Vein endothelial cell (primary cell): ENCODE measurements at places on chromosomes 12 and 14. TPM values are rescaled to one million over a fixed set of nuclear protein-coding genes. Genes with fewer than 3 reads are reported as not detected.

Gene LRFN5
- total RNA-seq, result 0.10 TPM in 1 of 2 replicates, not detected in the other

Gene WASHC4
- 132 and 163 TPM in 2 replicates for total RNA-seq

Gene NEUROD4
- not detected in 2 replicates for total RNA-seq

Gene PRDM4
- 45.7 and 50.1 TPM in 2 replicates for total RNA-seq

Gene POTEG
- total RNA-seq, result not detected in 2 replicates

Gene GNG2
- 8.2 and 18.2 TPM in 2 replicates for total RNA-seq

Gene NTN4
- 288 and 387 TPM in 2 replicates for total RNA-seq

Gene PMEL
- total RNA-seq, result 1.3 and 2.1 TPM in 2 replicates

Gene KRT1
- total RNA-seq, result not detected in 2 replicates

Gene KLHL33
- total RNA-seq, result not detected in 2 replicates

Gene HOXC9
- under 0.01 and 0.19 TPM in 2 replicates for total RNA-seq

Gene CCDC175
- not detected in 2 replicates for total RNA-seq

Gene DCAF4
- 10.1 and 12.5 TPM in 2 replicates for total RNA-seq

Gene BRF1
- total RNA-seq, result 49.3 and 56.0 TPM in 2 replicates

Gene CLEC4C
- total RNA-seq, result not detected in 2 replicates

Gene GNB3
- 2.6 and 2.9 TPM in 2 replicates for total RNA-seq

Gene ZDHHC22
- total RNA-seq, result under 0.01 TPM in 1 of 2 replicates, not detected in the other

Gene FAM186B
- total RNA-seq, result 0.48 and 0.65 TPM in 2 replicates

Gene LAG3
- 0.10 and 0.33 TPM in 2 replicates for total RNA-seq

Gene TAS2R14
- 2.3 and 4.0 TPM in 2 replicates for total RNA-seq

Gene CIROP
- not detected in 2 replicates for total RNA-seq

Gene SLC17A8
- total RNA-seq, result not detected in 2 replicates

Gene MYF5
- not detected in 2 replicates for total RNA-seq

Gene RDH11
- total RNA-seq, result 73.8 and 94.1 TPM in 2 replicates

Gene PLXNC1
- under 0.01 and 0.33 TPM in 2 replicates for total RNA-seq

Gene OR6C2
- total RNA-seq, result not detected in 2 replicates

Gene NGB
- total RNA-seq, result not detected in 2 replicates

Gene IFI27
- total RNA-seq, result 22.2 and 28.8 TPM in 2 replicates

Gene MGAT2
- 85.3 and 101 TPM in 2 replicates for total RNA-seq

Gene KRT6C
- not detected in 2 replicates for total RNA-seq

Gene MEG3
- total RNA-seq, result 10.8 and 11.0 TPM in 2 replicates

Gene TMEM179
- total RNA-seq, result 0.65 TPM in 1 of 2 replicates, not detected in the other

Gene GALNT8
- total RNA-seq, result 0.19 and 0.33 TPM in 2 replicates

Gene MIPOL1
- total RNA-seq, result 19.6 and 21.6 TPM in 2 replicates

Gene GDF3
- 0.96 and 1.6 TPM in 2 replicates for total RNA-seq

Gene LRIG3
- total RNA-seq, result 46.5 and 51.6 TPM in 2 replicates
